GM03348 (cell line): ENCODE measurements at places on chromosomes 6 and 20.

DNA sequence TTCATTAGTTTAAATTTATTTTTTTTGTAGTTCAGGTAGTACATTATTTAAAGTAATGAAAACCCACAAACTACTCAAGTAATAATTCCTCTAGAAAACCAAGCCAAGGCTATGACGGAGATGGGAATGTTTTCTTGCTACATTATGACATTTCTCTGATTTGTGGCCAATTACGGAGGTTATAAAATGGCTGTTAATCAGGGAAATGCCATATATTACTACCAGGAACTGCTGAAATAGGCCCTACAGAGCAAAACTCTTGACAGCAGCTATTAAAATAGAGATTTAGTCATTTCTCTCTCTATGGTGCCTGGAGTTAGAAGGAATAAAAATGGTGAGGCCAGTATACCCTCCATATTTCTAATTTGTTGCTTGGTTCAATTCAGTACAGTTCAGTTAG is 280.0 kb downstream of the ARHGAP18 start:
- DNase-seq, result no peak

DNA sequence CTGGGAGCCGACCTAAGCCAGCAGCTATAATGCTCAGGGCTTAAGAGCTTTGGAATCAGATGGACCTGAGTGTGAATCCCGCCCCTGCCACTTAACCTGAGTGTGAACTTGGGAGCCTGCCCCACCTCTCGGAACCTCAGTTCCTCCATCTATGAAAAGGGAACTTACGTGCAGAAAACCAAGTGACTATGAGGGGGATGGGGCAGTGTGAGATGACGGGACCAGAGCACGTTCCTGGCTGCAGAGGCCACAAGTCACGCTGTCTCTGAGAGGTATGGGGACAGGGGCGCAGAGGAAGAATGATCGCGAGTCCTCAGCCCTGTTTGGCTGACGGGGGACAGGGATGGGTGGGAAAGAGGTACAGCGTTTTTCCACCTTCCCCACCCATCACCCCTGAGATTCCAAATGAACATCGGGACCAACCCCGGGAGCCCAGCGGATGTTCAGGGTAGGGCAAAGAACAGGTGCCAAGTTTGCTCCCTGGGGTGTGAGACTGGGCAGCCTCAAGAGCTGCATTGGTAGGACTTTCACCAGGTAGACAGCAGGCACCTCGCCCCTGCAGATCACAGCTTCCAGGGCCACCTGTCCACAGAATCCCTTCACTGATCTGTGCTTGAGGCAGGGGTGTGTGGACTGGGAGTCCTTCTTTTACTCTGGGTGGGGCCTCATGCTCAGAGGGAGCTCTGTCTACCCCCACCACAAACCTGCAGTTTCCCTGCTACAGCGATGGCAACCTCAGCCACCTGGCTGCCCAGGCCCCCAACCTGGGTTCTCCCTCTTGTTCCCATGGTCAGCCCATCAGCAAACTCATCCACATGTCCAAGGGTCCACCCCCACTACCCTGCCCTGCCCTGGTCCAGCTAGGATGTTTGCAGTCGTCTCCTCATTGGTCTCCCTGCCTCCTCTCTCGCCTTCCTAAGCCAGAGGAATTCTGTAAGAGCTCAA is 85.8 kb downstream of the CEBPB start:
- DNase-seq, result no peak

GRCh38 chr6:136517002-136517401 is 33.2 kb downstream of the MAP7 start:
- no peak for DNase-seq

- DNase-seq, result no peak
Observed at GRCh38 chr20:46304361-46304760, 3.9 kb downstream of the CDH22 start.

DNA sequence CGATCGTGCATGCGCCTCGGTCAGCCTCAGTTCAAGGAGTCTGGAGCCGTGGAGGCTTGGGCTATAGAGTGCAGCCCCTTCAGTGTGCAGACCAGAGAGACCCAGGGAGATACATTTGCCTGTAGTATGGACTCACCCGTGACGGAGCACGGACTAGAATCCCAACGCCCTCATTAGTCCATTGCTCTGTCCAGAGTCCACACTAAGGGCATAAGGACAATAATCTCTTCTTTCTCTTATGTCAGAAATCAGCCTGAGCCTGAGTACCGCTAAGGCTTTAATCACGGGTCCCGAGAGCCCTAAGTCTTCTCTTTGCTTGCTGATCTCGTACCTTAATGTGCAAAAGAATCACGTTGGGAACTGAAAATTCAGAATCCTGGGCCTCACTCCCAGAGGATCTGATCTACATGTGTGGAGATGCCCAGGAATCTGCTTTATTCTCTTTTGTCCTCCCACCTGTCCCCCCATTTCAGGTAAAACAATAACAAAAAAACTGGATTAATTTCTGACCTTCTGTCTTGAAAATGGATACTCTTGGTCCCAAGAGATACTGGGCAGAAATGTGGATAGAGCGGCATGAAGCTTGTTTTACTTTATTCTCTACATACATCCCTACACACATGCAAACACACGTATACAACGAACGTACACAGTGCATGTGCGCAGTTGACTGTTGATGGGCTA is 671 bp downstream of the BPHL start:
- no peak for DNase-seq

GRCh38 chr6:3997177-3997770 is 81.7 kb downstream of the FAM217A start:
- peak; percentile 68 for DNase-seq

- no peak for DNase-seq
Observed at GRCh38 chr6:75936682-75937081, 135.8 kb downstream of the IMPG1 start.

DNA sequence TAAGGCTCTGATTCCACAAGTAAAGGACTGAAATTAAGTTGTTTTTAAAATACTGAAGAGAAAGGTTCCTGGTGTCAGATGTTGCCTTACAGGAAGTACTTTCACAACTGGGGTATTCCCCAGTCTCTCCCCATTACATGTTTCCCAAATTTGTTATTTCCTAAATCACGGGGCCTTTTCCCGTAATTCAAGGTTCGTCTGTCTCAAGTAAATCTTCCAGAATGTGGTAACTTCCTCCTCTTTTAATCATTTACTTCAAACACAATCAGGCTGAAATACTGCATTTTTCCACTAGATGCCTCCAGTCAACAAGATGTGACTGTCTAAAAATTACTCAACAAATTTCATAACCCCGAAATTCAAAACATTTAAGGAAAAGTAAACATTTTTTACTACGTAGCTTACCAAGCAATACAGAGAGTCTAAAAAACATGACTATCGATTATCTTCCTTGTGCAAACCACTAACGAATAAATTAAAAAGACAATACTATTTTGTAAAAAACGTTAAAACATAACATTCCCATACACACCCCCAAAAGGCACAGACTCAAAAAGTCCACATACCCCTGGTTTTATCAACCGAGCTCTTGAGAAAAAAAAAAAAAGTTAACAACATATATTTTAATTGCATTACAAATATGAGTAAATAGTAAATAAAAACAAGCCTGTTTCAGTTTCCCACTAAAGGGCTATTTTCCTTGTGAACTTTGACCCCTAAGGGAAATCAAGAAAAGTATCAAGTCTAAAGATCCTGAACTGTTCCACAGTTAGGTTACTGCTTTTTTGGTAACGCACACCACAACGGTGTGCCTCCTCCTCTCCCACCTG is 1.7 kb downstream of the SOD2 start:
- DNase-seq, result peak; percentile 77

DNA sequence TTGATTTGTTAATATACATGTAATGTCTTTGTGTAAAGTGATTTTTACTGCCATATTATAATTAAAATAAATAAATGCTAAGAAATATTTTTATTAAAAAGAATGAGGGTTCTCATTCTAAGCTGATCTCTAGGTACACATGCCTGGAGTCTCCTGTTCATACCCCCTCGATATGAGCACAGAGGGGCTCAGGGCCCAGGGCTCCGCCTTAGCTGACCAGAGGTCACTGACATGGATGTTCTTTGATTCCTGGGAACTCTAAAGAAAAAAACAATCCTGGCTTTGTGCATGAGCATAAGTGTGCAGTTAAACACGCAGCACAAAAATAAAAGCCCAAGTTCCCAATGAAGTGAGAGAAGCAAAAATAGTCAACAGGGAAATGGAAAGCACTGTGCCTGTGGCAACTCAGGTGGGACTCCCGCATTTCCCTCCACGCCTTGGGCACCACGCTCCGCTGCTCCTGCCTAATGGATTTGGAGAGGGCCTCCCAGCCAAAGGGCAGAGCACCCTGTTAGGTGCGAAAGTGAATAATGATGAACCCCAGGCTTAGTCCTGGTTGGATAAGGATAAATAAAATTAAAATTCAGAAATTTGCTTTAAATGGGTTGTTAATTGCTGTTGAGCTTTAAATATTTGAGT is 33.3 kb upstream of the QKI start:
- no peak for DNase-seq

GRCh38 chr6:108914235-108915022 is 66.2 kb downstream of the ARMC2 start:
- no peak for DNase-seq

DNA sequence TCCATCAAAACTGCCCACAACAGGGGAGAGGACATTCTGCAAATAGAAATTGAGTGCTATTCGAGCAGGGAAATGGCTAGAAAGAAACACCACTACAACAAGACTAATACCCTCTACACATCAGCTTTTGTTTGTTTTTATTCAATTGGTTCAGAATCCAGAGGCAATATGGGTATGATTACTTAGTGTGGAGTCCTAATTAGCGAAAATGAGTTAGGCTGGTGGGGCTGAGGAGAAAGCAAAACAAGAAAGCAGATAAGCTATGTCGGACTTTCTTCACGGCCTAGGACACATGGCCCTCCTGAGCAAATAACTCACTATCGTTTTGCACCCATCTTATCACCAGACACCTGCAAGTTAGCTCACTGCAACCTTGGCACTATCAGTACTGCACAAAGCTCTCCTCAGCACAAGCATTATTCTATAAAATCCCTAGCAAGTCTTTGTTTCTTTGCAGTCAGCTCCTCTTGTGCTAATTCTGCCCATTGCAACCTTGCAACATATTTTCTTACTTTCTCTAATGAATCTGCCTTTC is 31.3 kb upstream of the SH3BGRL2 start:
- no peak for DNase-seq

DNA sequence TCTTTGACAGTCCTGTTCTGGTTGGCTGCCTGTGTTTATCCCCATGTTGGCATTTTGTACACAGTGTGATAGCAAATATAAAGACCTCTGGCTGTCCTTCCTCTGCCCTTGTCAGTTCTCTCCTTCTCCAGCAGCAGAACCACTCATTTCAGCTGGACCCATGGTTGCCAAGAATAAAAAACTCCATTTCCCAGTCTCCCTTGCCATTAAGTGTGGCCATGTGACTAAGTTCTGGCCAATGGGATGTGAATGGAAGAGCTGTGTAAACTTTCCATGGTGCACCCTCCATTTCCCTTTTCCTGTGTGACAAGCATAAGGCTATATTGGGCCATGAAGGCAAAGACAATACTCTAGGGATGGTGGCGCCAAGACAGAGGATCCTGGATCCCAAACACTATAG is 78.4 kb upstream of the TBC1D7 start:
- no peak for DNase-seq

GRCh38 chr20:50996901-50997865 is 25.7 kb downstream of the KCNG1 start:
- DNase-seq, result peak; percentile 54

DNA sequence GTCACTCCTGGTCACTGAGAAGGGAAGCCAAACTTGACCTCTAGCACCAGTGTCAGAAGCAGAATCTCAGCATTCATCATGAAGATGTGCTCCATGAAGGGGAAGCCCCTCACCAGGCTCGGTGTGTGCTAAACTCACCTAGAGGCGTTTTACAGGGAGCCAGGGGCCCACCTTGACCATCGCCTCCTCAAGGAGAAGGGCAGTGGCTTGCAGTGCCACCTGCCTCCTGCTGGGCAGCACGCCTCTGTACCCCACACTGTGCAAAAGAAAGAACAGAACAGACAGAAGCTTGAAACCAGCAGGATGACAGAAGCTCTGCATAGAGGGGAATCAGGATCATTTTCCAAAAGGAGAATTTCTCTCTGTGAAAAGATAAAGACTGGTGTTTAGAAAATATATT is 39.7 kb downstream of the NOX3 start:
- DNase-seq, result no peak

DNA sequence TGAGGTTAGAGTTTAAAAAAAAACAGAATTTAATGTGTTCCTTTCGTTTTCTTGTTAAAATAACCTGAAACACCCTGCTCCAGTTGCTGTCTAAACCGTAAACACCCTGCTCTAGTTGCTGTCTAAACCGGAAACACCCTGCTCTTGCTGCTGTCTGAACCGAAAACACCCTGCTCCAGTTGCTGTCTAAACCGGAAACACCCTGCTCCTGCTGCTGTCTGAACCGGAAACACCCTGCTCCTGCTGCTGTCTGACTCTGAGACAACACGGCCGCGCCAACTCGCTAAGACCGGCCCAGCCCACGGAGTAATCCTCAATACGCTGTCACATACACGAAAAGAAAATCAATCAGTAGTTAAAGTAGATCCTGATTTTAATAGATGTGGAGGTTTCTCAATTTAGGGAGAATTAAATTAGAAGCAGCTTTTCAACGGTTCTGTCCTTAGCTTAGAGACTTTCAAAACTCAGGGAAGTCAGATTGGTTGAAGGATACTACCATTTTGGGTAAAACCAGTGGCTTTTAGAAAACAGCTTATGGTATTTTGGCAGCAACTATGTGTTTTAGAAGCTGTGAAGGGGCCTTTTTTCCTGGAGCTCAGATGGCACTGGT is 98.3 kb downstream of the RAMACL start:
- no peak for DNase-seq

- DNase-seq, result no peak
Observed at GRCh38 chr6:156057869-156058268, 602.2 kb upstream of the NOX3 start.

DNA sequence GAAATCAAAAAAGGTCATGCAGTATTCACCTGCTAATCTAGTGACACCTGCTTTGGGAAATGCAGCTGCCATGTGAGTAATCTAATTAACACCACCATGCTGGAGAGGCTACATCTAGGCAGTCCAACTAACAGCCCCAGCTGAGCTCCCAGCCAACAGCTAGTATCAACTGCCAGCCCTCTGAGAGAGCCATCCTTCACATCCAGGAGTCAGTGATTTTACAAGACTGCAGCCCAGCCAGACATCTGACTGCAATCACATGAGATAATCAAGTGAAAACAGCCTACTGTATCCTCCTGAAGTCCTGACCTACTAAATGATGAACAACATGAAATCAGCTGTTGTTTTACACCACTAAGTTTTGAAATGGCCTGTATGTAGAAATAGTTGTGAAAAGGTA is 298.4 kb downstream of the TRDN start:
- DNase-seq, result no peak

DNA sequence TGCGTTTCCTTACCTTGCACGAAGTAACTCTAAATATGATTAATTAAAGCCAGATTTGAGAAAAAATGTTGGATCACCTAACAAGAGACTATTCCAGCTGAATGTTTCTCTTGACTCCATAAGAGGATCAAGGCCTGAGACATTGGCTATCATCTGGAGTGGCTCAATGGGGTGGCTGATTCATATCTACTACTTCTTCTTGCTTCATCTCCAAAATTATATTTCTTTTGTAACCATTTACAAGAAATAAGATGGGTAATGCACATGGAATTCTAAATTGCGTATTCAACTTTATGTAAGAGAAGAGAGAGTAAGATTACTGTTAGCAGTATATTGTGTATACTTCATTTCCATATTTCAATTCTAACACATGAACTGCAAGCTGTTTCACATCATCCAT is 819.0 kb upstream of the EYS start:
- DNase-seq, result peak; percentile 7
